Stimulated activated CD4-positive, alpha-beta T cell treated with anti-CD3 and anti-CD28 coated beads, Interleukin-15, amount 100 ng/mL, for 48 hours (primary cell): ENCODE measurements at places on chromosomes 13 and 19.

DNA sequence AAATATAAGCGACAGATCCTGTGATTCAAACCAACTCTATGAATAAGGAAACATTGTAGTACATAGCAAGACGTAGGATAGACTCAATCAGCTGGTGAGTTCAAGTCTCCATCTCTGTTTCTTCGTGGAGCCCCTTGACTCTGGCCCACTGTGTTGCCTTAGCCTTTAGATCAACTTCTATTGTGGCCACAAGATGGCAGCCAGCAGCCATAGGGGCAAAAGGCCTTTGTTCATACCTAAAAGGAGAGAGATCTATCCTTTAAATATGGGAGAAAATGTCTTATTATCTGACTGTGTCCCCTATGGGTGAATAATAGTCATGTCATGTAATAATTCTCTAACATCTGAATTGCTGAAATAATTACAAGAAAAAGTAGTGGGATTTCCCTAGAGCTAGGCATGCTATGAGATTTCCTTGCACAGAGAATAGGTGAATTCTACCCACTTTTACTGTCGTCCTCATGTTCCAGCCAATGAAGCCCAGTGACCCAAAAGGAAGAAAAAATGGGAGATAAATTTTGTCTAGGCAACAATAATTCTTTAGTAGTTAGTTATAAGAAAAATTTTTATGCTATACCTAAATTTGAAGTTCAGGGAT lies 129.4 kb downstream of the PCDH20 start:
- no peak for DNase-seq

GRCh38 chr13:99386911-99387788 lies 80.0 kb upstream of the GPR183 start:
- peak; percentile 88 for DNase-seq

- no peak for DNase-seq
Observed at GRCh38 chr13:41017817-41018601, 1.1 kb downstream of the ELF1 start.

DNA sequence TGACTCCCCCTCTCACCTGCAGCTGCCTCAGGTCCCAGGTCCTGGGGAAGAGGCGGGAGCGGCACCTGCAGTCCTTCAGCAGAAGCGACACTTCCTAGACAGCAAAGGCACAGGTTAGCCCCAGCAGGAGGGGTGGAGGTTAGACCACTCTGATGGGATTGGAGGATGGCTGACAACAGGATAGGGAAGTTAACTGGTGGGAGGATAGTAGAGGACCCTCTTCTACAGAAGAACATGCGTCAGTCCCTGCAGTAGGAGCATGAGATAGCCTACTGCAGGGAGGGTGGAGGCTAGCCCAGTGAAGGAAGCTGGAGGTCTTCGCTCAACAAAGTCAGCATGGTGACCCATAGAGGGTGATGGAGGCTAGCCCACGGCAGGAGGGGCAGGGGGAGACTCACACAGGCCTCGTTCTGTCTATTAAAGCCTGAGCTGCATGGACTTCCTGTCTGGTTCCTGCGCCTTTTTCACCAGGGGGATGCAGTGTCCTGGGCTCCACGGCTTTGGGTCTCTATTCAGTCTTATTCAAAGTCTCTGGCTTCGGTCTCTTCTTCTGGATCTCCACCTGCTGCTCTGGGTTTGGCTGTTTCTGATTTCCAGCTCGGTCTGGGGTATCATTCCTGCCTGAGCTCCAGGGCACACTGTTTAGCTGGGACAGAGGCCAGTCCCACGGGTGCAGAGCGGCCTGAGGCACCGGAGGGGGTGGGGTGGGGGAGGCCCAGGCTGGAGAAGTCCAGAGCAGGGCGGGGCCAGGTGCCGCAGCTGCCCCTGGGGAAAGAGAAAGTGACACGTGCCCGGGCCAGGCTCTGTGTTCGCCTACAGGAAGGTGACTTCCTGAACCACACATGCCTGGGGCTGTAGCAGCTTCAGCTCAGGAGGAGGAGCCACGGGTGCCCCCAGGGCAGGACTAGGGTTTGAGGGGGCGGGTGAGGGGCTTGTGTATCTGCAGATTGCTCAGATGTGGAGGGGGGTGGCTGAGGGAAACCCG lies 7.3 kb downstream of the IFNL3 start:
- peak; percentile 12 for DNase-seq

DNA sequence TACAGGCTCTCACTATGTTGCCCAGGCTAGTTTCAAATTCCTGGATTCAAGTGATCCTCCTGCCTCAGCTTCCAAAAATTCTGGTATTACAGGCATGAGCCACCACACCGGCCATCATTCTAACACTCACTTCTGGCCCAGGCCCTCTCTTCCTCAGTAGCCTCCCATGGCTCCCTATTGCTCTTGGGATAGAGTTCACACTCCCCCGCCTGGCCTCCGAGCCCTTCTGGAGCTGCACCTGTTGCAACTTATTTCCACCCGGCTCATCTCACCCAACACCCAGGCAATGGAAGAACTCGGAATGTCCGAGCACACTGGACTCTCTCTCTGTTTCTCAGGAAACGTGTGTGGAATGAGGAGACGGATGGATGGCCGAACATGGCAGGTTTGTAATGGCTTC lies 9.0 kb upstream of the SBK3 start:
- DNase-seq, result no peak

DNA sequence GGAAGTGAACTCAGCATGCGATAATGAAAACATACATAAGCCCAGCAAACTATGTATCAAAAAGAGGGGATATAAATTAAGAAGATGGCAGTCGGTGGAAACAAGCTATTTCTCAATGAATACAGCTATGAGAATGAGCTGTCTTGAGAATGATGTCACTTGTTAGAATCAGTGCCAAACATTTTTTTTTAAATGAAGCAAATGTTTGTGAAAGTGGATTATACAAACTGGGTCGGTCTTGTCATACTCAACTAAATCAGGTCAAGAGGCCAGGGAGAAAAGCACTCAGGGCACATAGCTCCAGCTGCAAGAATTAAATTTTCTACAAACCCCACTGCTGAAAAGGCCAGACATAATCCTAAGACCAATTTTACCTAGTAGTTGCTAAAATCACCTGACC lies 1048.4 kb downstream of the SLITRK1 start:
- no peak for DNase-seq
